ENCODE measurements at places on chromosomes 16 and 17.

GRCh38 chr17:69864462-69864861 is 210.6 kb upstream of the KCNJ16 start:
- DNase-seq, result no peak

DNA sequence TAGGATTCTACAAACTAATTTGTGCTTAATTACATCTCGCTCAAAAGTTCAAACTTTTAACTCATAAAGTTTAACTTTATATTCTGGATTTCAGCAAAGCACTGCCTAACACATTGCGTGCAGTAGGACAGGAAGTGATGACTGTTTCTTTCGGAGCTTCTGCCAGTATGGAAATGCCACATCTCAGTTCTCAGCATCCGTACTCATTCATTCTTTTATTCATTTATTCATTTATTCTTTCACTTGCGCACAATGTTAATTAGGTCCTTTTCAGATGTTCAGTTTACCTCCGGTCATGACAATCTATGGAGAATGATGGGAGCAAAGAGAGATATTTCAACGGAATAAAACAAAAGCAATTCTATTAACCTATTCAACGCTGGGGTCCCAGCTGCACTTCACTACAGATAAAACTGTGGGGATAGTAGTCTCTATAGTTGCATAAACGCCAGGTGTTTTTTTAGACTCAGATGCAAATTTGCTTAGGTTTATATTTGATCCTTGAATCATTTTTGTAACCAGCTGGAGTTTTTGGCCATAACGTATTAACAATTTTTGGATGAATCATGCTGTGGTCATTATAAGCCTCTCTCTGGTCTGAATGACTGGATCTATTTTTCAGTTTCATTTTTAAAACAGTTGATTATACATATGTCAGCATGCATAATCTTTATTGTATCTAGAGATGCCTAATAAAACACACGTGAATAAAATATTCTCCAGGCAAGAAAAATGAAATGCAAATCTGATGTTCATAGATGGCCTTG is 143.9 kb downstream of the KCNJ2 start:
- DNase-seq, result no peak

GRCh38 chr17:29838961-29839360 is 91.1 kb downstream of the SSH2 start:
- DNase-seq, result no peak

- peak; percentile 75 for DNase-seq
Observed at GRCh38 chr16:4136229-4136813, 20.1 kb upstream of the ADCY9 start.

GRCh38 chr17:39867084-39867879 is 720 bp upstream of the ZPBP2 start:
- no peak for DNase-seq
